ENCODE measurements at places on chromosomes 11 and 22. TPM values are rescaled to one million over a fixed set of nuclear protein-coding genes. Genes with fewer than 3 reads are reported as not detected.
A peak's percentile ranks its signal among the peaks of the same experiment; 100 is the strongest.

The PRR5L gene
- 14.2 TPM for total RNA-seq

- DNase-seq, result no peak
Measured at GRCh38 chr11:73240190-73240781, 22.2 kb downstream of the P2RY2 start.

- DNase-seq, result no peak
Measured at GRCh38 chr22:22527312-22527711, 7.2 kb upstream of the ZNF280A start.

The OR6A2 gene
- total RNA-seq, result 0.35 TPM

The CSNK2A3 gene
- total RNA-seq, result 2.0 TPM

- peak; percentile 82 for DNase-seq
Measured at GRCh38 chr11:44746894-44747293, 20.1 kb downstream of the TSPAN18 start.

DNA sequence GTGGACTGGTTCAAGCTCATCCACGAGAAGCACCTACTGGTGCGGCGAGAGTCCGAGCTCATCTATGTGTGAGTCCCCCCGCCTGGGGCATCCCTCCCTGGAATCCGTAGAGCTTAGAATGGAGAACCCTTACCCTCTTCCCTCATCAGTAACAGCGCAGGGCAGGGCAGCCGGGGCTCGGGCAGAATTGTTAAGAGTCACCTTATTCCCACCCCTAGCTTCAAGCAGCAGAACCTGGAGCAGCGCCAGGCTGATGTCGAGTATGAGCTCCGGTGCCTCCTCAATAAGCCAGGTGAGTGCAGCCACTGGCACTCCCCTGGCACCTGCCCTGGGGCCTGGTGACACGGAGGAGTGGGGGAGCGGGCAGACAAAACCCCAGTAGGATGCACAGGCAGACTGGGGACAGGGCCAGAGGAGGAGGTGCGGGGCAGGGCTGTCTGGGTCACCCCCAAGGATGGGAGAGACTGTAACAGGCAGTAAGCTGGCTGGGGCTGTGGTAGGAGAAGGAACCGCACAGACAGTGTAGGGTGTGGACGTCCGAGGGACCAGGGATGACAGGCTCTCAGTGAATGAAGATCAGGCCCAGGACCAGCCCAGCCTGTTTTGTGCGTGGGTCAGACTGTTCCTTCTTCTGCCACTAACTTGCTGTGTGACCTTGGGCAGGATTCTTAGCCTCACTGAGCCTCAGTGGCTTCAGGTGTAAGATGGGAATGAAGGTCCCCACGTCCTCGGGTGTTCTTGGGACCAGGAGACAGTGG, 20.4 kb downstream of the C22orf23 start:
- no peak for DNase-seq

GRCh38 chr11:629237-629583, 2.2 kb upstream of the SCT start:
- no peak for DNase-seq

DNA sequence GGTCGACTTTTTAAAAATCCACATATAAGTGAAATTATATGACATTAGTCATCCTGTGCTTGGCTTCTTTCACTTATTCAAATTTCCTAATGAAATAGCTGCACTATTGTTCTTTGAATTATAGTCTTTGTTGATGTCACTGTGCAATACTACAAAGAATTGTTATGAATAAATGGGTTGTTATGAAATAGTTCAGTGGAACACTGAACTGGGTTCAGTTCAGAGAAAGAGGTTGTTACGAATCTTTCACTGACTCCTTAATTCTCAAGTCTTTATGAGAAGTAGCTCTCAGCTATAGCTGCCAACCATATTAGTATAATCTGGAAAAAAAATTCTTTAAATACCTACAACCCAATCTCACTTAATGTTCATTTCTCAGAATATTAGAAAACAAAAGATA, 42.3 kb downstream of the CASP12 start:
- no peak for DNase-seq

GRCh38 chr11:24828938-24829605, 332.2 kb downstream of the LUZP2 start:
- DNase-seq, result no peak

The CTSF gene
- 44.2 TPM for total RNA-seq

The ZNF280B gene
- 1.1 TPM for total RNA-seq

DNA sequence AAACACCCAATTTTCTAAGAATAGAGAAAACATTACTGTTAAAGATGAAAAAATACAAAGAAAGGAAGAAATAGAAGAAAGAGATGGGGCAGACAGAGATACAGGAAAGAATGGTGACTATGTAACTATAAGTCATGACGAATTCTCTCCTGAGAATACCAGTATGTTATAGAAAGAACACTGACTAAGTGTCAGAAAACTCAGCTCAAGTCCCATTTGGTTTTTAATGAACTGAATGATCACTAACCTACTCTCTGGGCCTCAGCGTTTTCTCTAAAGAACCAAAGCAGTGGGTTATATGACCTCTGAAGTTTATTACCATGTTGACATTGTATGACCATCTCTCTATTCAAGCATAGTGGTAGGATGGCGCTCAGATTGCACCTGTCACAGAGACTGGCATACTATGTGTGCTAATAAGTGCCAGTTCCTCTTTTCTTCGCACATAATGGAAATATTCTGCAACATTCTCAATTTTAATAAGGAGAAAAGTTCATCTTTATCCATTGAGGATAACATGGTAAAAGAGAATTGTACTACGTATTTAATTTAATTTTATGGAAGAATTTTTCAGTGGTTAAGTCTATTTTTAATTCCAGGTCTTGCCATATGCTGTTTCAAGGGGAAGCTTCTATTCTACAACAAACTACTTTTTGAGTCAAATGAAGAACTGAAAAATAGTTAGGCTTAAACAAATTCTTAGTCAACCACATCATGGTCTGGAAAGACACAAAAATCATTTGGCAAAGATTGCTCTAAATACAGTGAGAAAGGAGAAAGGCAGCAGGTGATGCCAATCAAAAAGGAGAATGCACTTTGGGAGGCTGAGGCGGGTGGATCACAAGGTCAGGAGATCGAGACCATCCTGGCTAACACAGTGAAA, 25.0 kb upstream of the EED start:
- DNase-seq, result no peak

DNA sequence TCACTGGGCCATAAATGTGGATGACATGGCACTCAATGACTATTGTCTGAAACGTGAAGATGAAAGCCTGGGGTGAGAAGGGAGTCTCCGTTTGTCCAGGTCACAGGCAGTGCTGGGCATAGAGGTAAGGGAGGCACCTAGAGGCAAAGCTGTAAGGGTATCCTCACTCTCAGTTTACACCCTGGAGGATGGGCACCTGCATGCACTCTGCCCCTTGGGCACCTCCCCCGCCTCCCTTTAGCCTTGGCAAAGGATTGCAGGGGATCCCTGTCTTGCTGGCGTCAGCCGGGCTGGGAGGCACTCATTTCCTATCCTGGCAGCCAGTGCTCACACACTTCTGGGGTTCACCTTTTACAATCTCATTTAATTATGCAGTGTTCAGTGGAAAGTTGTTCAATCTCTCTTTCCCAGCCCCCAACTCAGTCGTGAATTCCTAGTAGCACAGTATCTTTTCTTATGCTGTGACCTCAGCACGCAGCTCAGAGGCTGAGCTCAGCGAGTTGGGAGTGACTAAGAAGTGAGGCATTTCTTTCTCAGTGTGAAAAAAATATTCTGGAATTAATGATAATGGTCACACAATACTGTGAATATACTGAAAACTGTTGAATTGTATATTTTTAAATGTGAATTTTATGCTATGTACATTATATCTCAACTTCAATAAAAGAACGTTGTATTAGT, 866.6 kb downstream of the BRD1 start:
- DNase-seq, result peak; percentile 72

GRCh38 chr11:120715239-120715638, 203.7 kb downstream of the GRIK4 start:
- DNase-seq, result no peak

The NLRP14 gene
- total RNA-seq, result not detected

DNA sequence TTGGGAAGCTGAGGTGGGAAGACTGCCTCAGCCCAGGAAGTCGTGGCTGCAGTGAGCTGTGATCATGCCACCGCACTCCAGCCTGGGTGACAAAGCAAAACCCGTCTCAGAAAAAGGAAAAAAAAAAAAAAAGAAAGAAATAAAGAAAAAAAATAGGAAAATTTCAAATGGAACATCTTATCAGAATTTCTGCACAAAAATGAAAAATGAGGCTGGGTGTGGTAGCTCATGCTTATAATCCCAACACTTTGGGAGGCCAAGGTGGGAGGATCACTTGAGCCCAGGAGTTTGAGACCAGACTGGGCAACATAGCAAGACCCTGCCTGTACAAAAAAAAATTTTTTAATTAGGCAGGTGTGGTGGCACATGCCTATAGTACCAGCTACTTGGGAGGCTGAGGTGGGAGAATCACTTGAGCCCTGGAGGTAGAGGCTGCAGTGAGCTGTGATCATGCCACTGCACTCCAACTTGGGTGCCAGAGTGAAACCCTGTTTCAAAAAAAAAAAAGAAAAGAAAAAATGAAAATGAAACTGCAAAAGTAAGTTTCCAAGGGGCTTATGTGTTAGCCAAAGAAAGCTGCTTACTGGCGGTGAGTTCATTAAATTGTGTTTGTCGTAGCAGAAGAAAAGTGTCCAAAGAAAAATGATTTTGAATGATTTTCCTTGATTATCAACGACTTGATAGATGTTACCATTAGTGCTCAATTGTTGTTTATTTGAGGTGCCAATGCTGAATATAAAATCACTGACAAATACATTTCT, 7.5 kb upstream of the CRKL start:
- DNase-seq, result no peak

The ANGPTL5 gene
- total RNA-seq, result 0.58 TPM

DNA sequence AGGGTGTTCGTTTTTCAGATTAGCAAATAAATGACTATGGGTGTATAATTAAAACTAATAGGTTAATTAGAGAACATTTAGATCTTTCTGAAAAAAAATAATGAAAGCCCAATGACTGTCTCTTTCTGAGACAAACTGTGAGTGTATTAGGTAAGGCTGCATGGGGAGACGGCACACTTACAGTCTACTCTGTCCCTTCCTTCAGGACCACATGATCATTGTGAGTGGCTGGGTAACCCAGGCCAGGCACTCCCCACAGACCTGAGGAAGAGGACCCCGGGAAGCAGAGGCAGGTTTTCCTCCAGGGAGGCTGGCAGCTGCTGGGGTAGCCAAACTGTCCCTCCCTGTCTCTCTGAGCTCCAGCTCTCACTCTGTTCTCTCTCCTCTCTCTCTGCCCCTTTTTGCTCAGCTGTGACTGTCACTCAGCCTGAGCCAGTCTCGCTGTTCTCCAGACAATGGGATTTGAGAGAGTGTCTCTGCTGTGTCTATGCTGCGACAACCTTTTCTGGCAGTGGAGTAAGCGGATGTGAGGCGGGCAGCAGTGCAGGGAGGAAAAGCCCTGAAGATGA, 83.1 kb upstream of the NCAM1 start:
- DNase-seq, result no peak

DNA sequence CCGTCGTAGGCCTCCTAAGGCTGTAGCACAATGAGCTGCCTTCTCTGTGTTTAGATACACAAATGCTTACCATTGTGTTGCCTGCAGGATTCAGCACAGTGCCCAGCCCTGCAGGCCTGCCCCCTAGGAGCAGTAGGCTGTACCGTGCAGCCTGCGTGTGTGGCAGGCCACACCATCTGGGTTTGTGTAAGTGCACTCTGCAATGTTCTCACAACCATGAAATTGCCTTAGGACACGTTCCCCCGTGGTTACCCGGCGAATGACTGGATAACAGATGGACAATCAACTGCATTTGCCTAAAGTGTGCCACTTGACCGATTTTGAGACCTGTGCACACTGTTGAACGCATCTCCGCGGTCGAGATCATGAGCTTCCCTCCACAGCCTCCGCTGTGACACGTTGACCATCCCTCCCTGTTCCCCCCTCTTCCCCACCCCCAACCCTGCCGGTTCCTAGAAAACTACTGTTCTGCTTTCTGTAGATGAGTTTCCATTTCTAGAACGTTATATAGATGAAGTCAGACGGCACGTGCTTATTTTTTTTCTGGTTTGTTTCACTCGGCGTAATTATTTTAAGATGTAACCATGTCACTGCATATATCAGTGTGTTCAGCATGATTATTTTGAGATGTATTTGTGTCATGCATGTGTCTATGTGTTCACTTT, 22.2 kb upstream of the CTSD start:
- DNase-seq, result peak; percentile 84

The GLYAT gene
- 6.4 TPM for total RNA-seq

The NCR3LG1 gene
- total RNA-seq, result 4.1 TPM

DNA sequence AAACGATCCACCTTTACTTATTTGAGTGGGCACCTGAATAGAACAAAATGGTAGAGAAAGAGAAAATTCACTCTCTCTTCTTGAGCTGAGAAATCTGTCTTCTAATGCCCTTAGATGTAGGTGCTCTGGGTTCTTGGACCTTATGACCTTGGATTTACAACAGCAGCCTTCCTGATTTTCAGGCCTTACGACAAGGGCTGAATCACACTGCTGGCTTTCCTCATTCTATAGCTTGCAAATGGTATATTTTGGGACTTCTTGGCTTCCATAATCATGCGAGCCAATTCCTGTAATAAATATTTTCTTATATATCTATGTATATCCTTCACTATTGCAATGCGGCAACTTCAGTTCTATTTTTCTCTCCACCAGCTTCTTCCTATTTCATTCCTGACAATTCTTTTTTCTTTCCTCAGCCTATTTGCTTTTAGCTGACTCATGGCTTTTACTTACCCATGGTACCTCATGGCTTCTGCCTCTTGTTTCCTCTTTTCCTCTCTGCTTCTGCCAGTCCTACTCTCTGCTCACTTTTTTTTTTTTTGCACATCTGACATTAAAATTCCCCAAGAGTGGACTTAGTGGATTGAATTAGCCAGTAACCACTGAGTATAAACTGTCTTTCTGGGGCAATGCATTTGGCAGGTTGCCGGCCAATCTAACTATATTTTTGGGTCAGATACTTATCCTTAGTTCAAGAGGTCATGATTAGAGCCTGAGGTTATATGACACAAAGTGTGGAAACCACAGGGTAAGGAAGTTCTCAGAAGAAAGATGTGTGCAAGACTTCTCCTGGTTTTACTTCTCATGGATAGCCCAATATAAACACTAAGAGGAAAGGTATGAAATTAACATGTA, 359.5 kb downstream of the TMEM135 start:
- no peak for DNase-seq

- DNase-seq, result no peak
Measured at GRCh38 chr11:119340335-119341221, at the start of gene C1QTNF5. Gene C1QTNF5 (minus strand): TSS chr11:119340883. CDS start chr11:119340397, 486 bp downstream.

The OTOG gene
- total RNA-seq, result not detected

DNA sequence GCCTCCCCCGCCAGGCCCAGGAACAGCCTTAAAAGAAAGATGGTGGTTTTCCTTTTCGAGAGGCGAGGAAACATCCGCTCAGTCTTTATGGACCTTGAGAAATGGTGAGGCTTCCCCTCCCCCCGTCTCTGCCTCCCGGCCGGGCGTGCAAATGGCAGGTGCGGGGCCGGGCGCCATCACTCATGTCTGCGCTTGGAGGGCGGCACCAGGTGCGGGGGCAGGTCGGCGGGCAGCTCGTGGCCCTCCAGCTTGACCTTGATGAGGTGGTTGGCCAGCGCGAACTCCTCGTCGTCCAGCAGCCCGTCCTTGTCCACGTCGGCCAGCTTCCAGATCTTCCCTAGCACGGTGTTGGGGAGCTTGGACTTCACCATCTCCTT, 9.7 kb upstream of the CDC42BPG start:
- DNase-seq, result no peak

The ROM1 gene
- total RNA-seq, result 6.7 TPM

The BBS1 gene
- total RNA-seq, result 14.8 TPM

The GSTT4 gene
- total RNA-seq, result not detected

The CD248 gene
- 810 TPM for total RNA-seq

GRCh38 chr11:48036011-48036410, 55.7 kb downstream of the PTPRJ start:
- DNase-seq, result no peak

GRCh38 chr22:26848244-26848920, 191.0 kb downstream of the MIAT start:
- no peak for DNase-seq

The KRTAP5-10 gene
- not detected for total RNA-seq

The GRIA4 gene
- not detected for total RNA-seq
